ENCODE measurements at places on chromosomes 2 and 18.
A peak's percentile ranks its signal among the peaks of the same experiment; 100 is the strongest.

DNA sequence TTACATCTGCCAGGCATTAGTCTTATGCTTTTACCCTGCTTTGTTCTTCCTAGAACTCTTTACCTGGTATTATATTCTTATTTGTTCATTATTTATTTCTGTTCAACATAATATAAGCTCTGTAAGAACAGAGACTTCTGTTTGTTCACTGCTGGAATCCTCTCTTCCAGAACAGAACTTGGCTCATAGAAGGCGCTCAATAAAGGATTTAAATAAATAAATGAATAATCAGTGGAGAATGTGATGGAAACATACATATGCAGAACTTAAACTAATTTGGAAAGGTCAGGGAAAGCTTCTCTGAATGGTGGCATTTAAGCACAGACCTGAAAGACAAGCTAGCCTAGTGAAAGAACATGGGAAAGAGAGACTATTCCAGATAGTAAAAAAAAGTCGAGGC is 24.3 kb downstream of the NCKAP1 start:
- peaks cover 26% of the 10 kb centered on the region for H3K36me3 ChIP-seq
- no peak overlapping the region for H3K27ac ChIP-seq
- H3K4me3 ChIP-seq = no peak overlapping the region
- H3K4me1 ChIP-seq = peaks cover 59% of the 10 kb centered on the region
- no peak for DNase-seq

DNA sequence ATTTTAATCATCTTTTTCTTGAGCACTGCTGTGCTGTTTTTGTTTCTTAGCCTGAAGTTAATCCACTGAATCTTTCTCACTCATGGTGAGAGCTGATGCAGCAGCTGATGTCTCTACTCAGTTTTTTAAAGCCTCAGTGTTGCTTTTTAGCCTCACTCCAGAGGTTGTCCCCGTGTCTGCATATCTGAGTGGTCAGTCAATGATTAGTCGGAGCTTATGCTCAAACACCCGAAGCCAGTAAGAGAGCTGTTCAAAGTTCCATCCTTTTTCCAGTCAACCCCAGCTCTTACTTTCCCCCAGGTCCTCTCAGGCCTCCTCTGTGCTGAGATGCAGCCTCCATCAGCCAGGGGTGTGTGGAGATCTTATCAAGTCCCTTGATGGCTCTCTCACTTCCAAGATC is 81.1 kb downstream of the MBOAT2 start:
- H3K4me1 ChIP-seq = peaks cover 26% of the 10 kb centered on the region
- H3K27ac ChIP-seq = peak overlapping the region; percentile 8
- peaks cover 12% of the 10 kb centered on the region for H3K36me3 ChIP-seq
- H3K4me3 ChIP-seq = no peak overlapping the region
- DNase-seq = no peak
- H3K27me3 ChIP-seq = no peaks in the 10 kb centered on the region

GRCh38 chr2:54691445-54692135 is 31.9 kb upstream of the EML6 start:
- peaks cover 11% of the 10 kb centered on the region for H3K27me3 ChIP-seq
- no peak overlapping the region for H3K4me3 ChIP-seq
- H3K27ac ChIP-seq = no peak overlapping the region
- H3K4me1 ChIP-seq = no peaks in the 10 kb centered on the region

DNA sequence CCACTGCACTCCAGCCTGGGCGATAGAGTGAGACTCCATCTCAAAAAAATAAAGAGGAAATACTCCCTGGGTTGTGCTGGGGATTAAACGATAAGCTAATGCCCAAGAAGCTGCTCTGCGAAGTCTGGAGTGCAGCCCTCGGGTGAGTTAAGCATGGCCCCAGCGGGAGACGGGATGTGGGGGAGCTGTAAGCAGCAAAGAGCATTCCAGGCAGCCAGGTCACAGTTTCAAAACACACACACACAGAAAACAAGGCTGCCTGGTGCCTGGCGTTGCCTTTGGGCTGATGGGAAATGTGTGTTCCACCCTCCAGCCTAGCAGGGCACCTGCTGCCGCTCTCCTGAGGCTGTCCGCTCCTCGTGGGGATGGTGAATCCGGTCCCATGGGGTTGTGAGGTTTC is 24.1 kb downstream of the ODC1 start:
- H3K27ac ChIP-seq = peak overlapping the region; percentile 49
- peaks cover 19% of the 10 kb centered on the region for H3K4me1 ChIP-seq
- no peak overlapping the region for H3K4me3 ChIP-seq
- peak; percentile 68 for DNase-seq

DNA sequence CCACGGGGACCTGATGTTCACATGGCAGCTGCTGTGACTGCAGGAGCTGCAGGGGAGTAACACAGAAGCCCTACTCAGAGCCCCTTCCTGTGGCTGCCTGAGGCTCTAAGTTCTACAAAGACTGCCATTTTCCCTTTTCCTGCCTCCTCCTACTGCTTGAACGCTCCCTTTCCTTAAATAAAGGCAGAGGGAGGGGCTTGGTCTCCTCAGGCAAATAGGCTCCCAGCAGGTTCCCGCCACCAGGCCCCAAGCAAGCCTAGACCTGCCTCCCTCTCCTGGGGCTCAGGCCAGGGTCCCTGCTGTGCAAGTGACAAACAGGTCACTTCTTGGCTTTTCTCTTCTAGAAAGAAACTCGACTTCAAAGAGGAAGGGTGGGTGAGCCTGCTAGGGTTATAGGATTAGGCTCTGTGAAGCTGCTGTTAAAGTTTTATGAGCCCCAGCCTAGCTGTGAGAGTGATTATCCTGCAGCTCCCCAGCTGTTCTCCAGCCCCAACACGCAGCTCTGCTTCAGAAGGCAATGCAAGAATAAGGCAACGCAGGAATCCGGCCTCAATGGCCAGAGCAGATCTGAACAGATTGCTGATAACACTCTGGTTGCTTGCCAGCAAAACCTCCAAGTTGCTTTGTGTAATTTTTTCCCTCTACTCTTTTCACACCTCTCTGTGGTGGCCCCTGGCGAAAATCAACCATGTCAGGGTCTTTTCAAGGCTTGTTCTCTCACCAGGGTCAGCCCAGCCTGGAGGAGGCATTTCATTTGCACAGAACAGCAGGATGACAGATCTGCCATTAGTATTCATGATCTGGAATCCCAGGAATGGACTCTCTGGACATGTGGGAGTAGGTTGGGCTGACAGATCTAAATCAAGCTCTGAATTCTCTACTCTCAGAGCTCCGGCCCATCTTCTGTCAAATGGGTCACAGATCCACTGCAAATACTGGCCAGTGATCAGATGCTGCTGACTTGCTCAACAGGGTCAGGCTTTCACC is 71.3 kb downstream of the MRO start:
- no peak overlapping the region for H3K4me3 ChIP-seq
- H3K36me3 ChIP-seq = no peaks in the 10 kb centered on the region
- H3K27ac ChIP-seq = no peak overlapping the region
- H3K27me3 ChIP-seq = peaks cover 2% of the 10 kb centered on the region
- no peak for DNase-seq

DNA sequence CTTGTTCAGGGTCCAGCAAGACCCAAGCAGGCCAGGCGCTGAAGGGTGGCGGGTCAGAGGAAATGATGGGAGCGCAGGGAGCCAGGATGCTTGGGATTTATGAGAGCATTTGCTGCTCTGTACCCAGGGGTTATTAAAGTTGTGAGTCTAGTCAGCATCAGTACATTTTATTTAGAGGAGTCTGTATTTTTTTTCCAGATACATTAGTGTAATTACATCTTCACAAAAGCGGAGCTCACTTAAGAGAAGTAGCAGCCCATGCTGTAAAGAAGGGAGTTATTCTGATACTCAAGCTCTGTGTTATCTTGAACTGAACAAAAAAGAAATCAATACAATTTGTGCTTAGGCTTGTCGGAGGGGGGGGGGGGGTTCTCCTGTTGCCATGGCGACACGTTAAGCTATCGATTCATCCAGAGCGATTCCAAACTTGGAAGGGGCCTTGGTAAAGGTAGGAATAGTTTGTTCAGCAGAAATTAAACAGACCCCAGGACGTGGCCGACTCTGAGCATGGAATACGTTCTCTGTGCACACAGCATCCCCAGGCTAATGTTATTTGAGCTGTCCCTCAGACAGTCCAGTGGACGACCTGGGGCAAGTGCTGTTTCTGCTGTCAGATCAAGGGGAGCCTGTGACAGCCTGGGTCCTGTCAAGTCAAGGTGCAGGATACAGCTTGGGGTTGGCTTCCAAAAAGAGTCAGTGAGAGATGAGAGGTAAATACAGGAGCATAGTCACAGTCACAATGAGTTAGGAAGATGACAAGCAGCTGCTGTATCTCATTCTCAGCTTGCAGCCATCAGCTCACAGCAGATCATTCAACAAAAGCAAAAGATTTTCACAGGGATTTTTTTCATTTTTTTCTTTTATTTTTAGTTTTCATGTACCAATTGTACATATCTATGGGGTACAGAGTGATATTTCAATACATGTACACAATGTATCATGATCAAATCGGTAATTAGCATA is 387.6 kb downstream of the DCDC2C start:
- no peak for DNase-seq
- no peaks in the 10 kb centered on the region for H3K4me1 ChIP-seq
- H3K27ac ChIP-seq = no peak overlapping the region

Data from HFFc6 (cell line).